Neural crest cell (in vitro differentiated cells): ENCODE measurements at places on chromosomes 6 and 20.

DNA sequence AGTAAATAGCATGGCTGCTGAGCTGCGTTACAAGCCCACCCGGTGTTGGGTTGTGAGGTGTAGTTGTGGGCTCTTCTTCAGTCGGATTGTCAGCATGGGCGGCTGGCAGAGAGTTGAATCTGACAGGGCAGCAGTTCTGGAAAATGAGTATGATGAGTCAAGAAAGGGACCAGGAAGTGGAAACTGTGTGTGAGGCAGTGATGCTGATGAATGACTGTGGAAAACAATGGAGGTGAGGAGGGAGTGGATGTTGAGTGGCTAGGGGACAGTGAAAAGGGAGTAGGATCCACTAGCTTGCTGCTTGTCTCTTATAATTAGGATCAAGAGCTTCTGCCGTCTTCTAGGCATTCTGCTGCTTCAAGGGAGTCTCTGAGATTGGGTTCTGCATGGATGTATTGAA, 154.3 kb downstream of the ESR1 start:
- H3K4me1 ChIP-seq: no peaks in the 10 kb centered on the region
- no peak for DNase-seq
- H3K27ac ChIP-seq: no peak overlapping the region
- H3K36me3 ChIP-seq: no peaks in the 10 kb centered on the region
- peaks cover 9% of the 10 kb centered on the region for H3K27me3 ChIP-seq

DNA sequence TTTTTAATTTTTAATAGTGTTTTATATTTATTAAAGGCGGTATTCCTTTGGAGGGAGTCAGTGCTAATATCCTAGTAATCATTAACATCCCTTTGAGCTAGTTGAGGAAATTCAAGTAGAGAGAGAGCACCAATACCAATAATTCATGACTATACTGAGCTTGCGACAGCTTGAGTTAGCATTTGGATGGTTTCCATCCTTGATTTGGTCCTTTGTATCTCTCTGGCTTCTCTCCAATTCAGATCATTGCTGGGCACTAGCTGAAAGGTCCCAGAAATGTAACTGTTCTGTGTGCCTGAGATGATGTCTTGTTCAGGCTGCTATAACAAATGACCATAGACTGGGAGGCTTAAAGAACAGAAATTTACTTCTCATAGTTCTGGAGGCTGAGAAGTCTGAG, 77.0 kb downstream of the RNF144B start:
- no peak overlapping the region for H3K27ac ChIP-seq
- H3K36me3 ChIP-seq: peaks cover 4% of the 10 kb centered on the region
- no peak overlapping the region for H3K4me3 ChIP-seq
- H3K4me1 ChIP-seq: peaks cover 10% of the 10 kb centered on the region
- DNase-seq: no peak

DNA sequence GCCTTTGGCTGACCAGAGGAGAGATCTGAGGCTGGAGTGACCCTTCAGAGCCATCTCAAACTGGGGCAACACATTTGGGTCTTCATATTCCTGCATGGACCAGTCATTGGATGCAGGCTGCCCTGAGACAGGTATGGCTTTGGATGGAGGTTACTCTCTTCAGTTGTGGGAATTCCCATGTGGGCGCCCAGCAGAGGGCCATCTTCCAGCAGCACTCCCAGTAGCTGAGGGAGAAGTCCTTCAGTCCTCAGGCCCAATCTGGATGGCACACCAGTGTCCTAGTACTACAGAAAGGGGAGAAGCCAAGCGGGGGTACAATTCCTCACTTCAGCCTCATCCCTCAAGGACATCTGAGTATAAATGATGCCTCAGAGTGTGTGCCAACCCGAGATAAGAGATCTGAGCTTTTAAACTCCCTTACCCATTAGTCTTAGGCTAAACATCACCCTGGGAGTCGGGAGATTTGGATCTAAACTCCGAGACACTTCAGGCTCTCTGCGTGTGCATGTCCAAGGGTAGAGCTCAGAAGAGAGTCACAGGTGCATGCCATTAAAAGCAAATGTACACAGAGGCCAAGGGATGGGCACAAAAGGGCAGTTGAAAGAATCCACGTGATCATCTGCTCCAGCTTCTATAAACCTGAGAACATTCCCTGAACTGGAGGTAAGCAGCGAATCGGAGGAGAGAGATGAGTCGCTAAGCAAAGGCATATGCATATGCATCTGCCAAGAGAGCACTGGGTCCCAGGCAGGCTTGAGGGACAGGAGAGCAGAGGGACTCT, 204.6 kb downstream of the CD83 start:
- H3K4me1 ChIP-seq: peaks cover 35% of the 10 kb centered on the region
- H3K27me3 ChIP-seq: no peaks in the 10 kb centered on the region
- no peak overlapping the region for H3K27ac ChIP-seq
- no peaks in the 10 kb centered on the region for H3K36me3 ChIP-seq

- no peak for DNase-seq
- H3K27me3 ChIP-seq: no peaks in the 10 kb centered on the region
- peaks cover 11% of the 10 kb centered on the region for H3K4me1 ChIP-seq
- no peak overlapping the region for H3K4me3 ChIP-seq
- H3K27ac ChIP-seq: no peak overlapping the region
Measured at GRCh38 chr20:57202309-57202708, 64.1 kb downstream of the BMP7 start.

DNA sequence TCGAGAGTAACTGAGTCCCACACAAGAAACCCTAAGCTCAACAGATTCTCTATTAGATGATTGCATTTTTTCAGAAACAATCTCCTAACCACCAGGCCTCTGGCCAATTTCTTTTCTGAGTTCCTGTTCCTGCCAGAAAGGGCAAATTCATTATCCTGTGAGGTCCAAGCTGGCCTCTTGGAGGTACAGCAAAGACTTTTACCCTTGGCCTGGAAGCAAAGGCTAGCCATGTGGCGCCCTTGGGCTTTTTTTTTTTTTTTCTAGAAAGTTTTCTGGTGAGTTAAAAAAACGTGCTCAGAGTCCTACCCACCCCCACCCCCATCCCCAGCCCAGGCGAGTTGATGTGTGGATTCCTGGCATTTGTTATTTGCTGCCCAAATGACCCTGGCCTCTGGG, 59.0 kb upstream of the EEF1A1 start:
- peak overlapping the region; percentile 86 for H3K4me3 ChIP-seq
- peaks cover 53% of the 10 kb centered on the region for H3K4me1 ChIP-seq
- peak overlapping the region; percentile 100 for H3K27ac ChIP-seq
- peaks cover 2% of the 10 kb centered on the region for H3K36me3 ChIP-seq

GRCh38 chr6:16511723-16512489, 249.4 kb downstream of the ATXN1 start:
- H3K4me1 ChIP-seq: peaks cover 6% of the 10 kb centered on the region
- peaks cover 3% of the 10 kb centered on the region for H3K27me3 ChIP-seq
- no peak overlapping the region for H3K4me3 ChIP-seq
- H3K36me3 ChIP-seq: no peaks in the 10 kb centered on the region

- DNase-seq: no peak
- H3K36me3 ChIP-seq: no peaks in the 10 kb centered on the region
- no peaks in the 10 kb centered on the region for H3K27me3 ChIP-seq
- H3K4me1 ChIP-seq: no peaks in the 10 kb centered on the region
Measured at GRCh38 chr6:146090474-146090873, 61.6 kb downstream of the GRM1 start.

DNA sequence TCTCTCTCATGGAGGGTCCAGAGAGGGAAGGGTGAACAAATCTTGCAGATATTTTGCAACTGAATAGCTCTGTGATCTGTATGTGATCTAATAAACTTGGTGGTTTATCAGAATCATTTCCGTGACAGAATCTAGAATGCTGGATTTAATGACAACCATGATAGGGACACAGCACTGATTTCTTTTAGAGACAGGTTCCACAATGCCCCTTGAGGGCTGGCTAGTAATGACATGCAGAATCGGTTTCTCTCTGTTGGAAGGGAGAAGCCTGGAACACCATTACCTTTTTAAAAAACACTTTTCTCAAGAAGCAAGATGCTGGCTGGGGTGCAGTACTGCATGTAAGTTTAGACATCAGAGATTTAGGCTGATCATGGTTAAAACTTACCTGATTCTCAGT, 313.4 kb downstream of the CDH26 start:
- no peak overlapping the region for H3K4me3 ChIP-seq
- no peaks in the 10 kb centered on the region for H3K4me1 ChIP-seq
- H3K27ac ChIP-seq: no peak overlapping the region
- no peak for DNase-seq
- H3K27me3 ChIP-seq: peaks cover 26% of the 10 kb centered on the region
